ENCODE measurements at places on chromosomes 7 and 10.

DNA sequence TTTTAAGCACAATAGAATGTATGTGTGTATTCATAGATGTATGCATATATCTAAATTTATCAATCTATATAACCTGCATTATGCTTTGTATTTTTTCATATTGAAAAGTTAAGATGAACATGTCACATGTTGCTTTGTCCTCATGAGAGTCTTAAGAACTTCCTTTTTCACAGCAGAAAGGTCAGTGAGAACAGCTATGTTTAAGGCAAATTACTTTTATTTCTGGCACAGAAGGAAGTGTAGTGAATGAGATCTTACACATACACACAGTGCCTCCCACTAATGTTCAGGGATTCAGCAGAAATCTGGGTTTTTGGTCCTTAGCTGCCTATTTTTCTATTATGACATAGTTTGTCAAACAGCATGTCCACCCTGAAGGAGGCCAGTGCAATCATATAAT is 134.8 kb downstream of the TMEM26 start:
- no peak for DNase-seq

DNA sequence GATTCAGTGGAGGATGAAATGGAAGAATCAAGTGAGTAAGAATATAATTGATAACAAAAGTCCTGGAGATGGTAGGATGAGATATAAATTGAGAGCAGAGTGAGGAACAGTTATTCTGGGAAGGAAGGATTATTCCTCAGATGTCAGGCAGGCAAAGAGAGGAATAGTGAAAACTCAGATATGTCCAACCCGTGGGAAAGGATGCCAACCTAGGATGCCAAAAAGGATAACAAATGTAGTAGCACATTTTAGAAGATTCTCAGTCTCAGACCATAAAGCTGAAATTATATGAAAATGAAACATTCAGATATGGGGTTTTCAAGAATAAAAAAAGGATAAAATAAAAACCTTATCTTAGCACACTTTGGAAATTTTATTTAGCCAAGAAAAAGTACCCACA is 131.1 kb downstream of the SEMA3C start:
- no peak for DNase-seq

- no peak for DNase-seq
These were observed 199.1 kb upstream of the PRKCQ start for GRCh38 chr10:6778992-6779701.

DNA sequence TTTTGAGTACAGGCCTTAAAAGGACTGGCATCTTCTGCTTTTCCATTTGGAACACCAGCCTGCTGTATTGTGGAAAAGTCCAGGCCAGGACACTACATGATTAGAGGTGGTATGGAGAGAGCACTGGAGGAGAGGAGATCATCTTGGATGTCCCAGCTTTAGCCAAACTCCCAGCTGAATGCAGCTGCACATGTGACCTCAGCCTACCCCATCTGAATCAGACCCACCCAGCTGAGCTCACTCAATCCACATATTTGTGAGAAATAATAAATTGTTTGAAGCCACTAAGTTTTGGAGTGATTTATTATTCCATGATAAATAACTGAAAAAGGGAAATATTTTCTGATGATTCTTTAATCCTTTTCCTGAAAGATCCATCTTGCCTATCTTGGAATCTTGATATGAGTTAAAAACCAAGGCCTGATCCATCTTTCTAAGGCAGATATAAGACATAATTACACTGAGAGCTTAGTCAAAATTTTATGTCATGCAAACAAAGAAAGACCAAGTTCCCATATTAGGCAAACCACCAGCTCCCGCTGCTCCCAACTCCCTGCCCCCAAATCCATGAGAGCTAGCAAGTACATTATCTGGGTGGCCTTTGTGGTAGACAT is 55.1 kb upstream of the TRIL start:
- no peak for DNase-seq

DNA sequence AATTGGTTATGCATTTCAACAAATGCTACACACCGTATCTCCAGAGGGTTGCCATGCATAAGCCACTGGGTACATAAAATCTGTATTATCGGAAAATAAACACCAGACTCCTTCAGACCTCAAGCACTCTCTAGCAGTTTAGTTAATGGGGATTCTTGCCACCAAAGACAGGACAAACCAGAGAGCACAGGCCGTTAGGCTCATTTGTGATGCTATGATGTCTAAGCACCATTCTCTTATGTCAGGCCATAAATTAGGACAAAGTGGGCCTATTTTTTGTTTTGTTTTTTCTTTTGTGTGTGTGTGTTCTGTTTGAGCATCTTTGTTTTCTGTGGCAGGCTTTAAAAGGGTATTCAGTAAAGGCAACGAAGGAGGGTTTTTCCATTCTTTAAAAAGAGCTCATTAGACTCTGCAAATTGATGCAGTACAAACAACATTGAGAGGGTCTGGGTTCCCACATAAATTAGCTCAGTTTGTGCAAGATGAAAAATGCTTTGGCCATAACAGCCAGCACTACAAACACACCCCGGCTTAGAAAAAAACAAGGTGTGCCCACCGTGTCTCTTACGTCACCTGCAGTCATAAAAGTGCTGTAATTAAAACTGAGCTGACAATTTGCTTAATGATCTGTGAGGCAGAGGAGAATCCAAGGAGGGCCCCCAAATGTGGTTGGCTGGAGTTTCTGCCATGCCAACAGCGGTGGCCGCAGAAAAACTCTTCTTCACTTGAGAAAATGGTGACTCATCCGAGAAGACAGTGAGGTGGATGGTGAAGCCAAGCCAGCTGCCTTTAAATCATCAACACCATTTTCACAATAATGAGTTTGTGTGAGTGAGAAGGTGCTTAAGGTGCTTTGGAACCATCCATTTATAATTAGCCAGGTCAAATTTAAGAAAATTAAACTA is 297.9 kb downstream of the GATA3 start:
- DNase-seq: no peak

DNA sequence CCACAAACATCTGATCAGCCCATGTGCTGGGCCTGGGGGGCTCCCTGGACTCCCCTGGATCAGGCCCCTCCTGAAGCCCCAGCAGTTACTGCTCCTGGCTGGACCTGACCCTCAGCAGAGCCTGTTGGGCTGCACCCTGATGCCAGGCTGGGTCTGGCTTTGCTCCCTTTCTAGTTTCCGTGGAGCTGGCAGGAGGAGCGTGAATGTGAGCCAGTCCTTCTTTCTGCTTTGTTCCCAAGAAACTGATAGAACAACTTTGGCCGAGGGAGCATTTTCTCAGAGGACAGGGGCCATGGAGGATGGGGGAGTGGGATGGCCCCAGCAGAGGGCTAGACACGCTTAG is 128.2 kb downstream of the NEURL1 start:
- DNase-seq: no peak

GRCh38 chr7:7002418-7003062 is 176.5 kb upstream of the CCZ1B start:
- DNase-seq: no peak

DNA sequence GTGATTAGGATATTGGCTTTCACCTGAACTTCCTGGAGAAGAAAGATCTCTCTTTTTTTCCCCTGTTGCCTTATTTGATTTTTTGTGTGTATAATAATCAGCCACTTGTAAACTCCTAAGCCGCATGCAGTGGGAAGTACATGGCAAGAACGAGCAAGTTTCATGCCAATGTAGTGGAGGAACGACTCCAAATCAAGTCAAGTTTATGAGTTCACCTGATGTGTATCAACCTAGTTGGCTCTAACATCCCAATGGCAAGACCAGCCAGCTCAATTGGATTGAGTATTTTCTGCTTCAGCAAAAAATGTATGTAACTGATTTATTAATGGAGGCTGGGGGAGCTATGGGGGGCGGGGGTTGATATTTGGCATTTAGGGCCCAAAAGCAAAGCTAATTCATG is 65.5 kb upstream of the LYZL1 start:
- no peak for DNase-seq

GRCh38 chr7:43501870-43502269 is 81.0 kb upstream of the STK17A start:
- DNase-seq: no peak

GRCh38 chr7:155869784-155870076 is 57.5 kb upstream of the SHH start:
- no peak for DNase-seq

GRCh38 chr7:42763137-42763551 is 148.7 kb downstream of the C7orf25 start:
- no peak for DNase-seq

DNA sequence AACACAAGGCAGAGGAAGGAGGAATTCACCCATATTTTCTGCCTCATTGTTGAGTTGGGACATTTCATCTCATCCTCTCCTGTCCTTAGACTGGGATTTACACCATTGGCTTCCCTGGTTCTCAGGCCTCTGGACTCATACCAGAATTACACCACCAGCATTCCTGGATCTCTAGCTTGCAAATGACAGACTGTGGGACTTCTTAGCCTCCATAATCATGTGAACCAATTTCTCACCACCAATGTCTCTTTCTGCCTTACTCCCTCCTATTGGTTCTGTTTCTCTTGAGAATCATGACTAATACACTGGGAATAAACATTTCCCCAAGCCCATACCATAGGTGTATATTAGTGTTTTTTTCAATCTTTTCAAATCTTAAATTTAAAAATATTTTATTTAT is 2.9 kb upstream of the ZNF33A start:
- no peak for DNase-seq

DNA sequence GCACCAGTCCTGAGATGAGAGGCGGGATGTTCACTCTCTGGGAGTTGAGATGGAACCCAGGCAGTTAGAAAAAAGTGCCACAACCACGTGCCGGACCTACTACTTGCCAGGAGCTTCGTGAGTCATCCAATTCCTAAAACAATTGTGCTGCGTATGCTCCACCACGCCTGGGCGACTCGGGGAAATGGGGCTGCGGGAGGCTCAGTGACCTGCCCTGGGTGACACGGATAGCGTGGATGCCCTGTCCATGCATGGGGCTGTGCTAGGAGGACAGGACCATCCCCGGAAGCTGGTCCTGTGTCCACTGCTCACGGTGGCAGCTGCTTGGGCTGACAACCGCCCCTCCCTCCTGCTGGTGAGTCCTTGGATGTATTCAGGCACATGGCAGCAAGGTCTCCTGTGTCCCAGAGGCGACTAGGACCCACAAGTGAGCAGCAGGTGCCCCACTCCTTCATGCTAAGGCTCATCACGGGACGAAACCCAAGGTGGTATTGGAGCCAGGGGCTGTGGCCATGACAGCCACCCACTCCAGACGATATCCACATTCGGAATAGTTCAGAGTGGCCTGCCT is 90.4 kb downstream of the BMS1 start:
- DNase-seq: no peak

- no peak for DNase-seq
These were observed 86.5 kb upstream of the PFKP start for GRCh38 chr10:2980791-2981360.

DNA sequence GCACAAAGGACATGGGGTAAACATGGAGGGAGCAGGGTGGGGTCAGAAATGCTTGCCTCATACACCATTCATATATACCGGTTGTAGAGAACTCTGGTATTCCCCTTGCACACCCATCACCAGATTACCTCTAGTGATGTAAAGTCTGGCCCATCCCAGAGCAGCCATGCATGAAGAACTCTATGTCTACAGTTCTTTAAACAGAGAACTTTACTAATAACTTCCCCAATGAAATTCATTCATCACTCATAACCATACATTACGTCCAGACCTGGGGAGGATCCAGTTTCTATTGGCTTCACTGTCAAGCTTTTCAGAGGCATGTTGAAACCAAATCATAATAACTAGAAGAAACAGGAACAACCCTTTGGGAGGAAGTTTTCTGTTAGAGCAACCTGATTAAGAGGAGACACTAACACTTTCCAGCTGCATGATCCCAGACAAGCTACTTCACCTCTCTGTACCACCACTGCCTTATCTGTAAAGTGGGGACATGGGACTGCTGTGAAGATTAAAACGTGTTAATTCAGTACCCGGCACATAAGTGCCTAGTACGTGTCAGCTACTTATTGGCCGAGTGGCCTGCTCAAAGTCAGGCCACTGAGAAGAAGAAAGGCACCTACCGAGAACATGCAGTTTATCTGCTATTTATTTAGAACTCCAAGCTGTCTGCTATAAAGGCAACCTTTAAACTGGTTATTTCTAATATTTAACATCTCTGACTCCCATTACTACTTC is 59.7 kb downstream of the IGF2BP3 start:
- no peak for DNase-seq

DNA sequence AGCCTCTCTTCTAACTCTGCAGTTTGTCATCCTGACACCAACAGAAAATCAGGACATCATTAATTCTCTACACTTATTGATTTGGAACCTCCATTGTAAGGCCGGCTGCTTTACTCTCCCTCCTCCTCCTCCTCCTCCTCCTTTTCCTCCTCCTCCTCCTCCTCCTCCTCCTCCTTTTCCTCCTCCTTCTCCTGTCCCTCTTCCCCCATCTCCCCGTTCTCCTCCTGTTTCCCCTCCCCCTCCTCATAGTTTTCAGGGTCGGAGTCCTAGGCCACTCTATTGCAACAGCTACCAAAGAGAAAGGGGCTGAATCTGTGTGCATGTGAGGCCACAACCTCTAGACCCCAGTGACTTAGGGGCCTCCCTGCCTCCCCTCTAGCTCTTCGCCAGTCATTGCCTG is 136.1 kb downstream of the HECW1 start:
- no peak for DNase-seq

DNA sequence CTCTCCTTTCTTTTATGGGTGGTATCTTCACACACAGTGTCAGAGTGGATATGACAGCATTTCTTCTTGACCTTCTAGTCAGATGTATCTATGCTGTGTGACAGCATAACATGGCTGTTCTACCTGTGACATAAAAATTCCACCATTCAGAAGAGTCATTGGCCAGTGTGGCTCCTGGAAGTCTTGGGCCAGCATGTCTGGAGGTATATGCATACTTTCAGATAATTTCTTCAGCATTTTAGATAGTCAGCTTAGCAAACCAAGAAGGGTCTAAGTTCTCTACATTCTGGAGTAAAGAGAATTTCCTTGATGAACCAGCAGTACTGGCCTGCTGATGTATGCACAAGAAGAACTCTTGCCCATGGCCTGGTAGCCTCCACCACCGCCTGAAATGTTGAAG is 179.3 kb downstream of the BMPER start:
- no peak for DNase-seq

DNA sequence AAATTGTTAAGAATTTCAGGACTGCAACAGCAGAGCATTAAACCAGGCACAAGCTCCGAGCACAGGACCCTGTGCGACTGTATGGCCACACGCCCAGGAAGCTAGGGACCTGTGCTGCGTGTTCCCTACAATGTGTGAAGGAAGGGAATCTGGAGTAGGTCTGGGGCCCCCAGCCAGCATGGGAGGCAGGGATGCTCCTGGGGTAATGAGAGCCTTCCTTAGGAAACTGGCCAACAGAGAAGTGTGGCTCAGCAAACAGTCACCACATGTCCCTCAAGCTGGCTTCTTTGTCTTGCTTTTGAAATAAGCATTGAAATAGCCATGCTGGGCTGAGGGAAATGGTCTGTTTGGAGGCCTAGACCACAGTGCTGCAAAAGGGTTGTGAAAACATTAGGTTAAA is 8.2 kb downstream of the BLNK start:
- DNase-seq: no peak

DNA sequence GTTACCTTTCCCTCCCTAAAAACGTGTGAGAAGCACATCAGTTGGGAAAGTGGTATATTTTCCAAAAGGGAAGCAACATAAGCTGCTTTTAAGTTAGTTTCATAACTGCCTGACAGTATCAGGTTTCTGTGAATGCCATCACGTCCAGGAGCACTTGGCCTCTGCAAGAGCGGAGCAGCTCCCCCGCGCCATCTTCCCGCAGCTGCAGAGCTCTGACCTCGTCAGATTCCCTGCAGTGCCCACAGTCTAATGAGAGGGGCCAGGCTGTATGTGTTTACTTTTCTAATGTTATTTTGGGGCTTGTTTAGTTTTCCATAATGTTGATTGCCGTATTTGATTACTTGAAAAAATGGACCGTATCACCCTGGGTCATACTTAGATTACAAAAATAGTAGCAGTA is 74.2 kb downstream of the MGMT start:
- DNase-seq: no peak

All from CD4-positive, alpha-beta T cell treated with Interleukin-4 for 4 hours (primary cell).